ELF-1 (cell line): ENCODE measurements at places on chromosomes 16 and 17.

DNA sequence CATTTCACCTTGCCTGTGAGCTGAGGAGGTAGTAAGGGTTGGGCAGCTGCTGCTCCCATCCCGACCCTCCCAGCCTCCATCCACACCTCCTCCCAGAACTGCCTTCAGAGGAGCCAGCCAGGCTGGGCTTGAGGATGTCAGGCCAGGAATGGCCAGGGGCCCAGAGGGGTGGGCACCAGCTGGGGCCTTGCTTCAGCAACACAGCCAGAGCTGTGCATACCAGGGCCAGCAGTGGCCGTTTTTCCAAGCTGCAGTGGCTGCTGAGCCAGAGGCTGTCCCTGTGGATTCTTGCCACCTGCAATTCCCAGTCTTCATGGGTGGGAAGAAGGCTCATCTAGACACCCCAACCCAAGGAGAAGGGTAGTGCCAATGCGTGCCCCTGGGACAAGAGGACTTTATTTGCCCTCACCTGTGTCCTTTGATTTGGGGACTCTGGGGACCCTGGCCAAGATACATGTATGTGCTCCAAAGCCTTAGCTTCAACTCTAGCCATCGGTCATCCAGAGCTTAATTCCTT, 153.4 kb upstream of the SDK2 start:
- DNase-seq: no peak

DNA sequence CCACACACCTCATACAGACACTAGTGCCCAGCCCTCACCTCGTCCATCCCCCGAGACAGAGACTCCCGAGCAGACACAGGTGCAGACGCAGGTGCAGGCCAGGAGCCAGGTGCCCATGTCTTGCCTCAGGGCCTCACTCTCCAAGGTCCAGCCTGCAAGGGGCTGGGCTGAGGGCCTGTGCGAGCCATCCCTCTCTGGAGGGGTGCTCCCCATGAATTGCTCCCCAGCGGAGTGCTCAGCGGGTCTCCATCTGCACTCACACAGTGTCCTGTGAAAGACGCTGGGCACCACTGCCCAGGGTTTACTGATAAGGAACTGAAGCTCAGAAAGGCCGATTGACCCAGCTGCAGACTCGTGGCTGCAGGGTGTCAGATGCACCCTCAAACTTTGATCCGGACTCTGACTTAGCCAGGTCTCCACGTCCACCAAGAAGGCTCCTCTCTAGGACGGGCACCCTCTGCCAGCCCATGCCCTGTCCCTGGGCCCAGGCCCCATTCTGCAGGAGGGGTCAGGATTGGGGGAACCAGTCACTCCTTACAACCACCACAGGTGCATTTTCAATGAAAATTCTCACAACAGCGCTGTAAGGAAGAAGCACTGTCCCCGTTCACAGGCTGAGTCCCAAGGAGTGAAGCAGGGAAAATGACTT, 16.9 kb downstream of the POLR3K start:
- DNase-seq: no peak

- DNase-seq: no peak
Observed at GRCh38 chr16:57041182-57042156, 50.9 kb upstream of the CPNE2 start.

GRCh38 chr16:85083051-85083639, 29.1 kb downstream of the CIBAR2 start:
- peak; percentile 76 for DNase-seq

GRCh38 chr16:26649381-26650045, 417.2 kb upstream of the C16orf82 start:
- no peak for DNase-seq

DNA sequence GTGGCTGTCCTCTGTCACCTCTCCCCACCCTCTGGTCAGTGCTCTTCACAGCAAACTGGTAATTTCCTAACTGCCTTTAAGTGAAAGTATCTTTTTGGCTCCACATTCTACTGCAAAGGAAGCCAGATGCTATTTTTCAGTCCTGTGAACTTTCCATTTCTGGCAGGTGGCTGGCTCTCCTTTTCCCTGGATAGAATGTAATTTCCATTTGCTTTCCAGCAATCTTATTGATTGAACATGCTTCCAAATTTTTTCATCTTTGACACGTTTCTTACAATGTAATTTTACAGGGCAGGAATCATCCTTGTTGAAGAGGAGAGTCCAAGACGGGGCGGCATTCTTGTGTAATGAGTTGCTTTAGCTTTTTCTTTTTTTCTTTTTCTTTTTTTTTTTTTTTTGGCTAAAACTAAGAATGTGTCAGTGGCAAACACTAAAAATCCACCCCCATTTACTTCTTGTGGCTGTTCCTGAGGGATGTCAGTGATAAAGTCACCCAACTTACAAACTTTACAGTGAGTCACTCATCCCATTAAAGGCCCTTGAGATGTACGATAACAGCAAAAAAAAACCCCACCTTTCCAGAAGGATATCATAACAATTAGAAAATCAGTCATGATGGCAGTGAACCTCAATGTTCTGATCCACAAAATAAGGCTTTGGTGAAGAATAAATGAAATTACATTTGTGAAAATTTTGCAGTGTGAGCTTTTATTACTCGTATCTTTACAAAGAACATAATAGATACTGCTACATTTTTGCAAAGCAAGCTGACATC, 29.4 kb upstream of the PRKCA start:
- no peak for DNase-seq

DNA sequence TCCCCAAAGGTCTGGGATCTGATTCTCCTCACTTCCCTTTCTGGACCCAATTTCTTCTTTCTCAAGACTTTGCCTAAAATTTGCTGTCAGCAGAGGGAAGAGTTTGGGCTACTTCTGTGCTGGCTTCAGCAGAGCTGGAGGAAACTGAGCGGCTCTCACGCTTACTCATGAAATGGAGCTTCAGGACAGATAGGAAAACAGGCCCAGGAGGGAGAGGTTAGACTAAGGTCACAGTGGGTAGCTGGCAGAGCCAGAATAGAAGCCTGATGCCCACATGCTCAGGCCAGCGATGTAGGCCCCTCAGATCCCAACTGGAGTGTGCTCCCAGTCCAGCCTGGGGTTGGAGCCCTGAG, 593 bp downstream of the SLC38A7 start:
- DNase-seq: no peak

GRCh38 chr16:55542459-55543082, 23.9 kb upstream of the CAPNS2 start:
- DNase-seq: no peak

GRCh38 chr17:50668838-50669581, 34.3 kb downstream of the ABCC3 start:
- DNase-seq: no peak

- no peak for DNase-seq
Observed at GRCh38 chr16:10961231-10961630, 16.9 kb downstream of the CLEC16A start.

GRCh38 chr17:82449131-82449882, 1.2 kb downstream of the CYBC1 start:
- no peak for DNase-seq
